ENCODE measurements at places on chromosomes 12 and 14.

DNA sequence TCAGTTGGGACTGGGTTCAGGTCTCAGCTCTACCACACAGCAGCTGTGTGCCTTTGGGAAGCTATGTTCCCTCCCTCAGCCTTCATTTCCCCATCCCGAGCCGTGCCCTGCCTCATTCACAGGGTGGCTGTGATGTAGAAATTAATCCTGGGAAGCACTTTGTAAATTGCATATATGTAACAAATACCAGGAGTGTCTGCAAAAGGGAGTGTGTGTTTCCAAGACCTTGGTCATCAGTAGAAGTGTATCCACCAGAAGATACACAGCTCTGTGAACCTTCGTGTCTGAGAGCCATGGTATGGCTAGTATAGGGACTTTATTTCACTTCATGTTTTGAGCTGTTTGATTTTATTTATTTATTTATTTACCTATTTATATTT, 26.1 kb downstream of the ALDH2 start:
- DNase-seq, result no peak

DNA sequence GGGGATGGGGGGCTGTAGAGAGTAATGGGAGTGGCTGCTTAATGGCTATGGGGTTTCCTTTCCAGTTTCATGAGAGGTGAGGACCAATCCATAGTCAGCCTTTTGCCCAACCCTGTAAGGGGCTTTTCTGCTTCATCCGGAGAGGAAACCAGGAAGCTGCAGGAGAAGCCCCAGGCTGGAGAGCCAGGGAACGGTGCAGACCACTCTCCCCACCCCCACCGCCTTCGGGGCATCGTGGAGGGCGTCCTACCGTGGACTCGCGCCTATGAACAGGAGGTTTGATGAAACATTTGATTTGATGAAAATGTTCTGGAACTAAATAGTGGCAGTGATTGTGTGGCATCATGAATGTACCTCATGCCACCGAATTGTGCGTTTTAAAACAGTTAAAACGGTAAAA, 204.3 kb upstream of the DIO3 start:
- DNase-seq, result no peak

- DNase-seq, result no peak
Measured at GRCh38 chr14:51668870-51669269, 17.2 kb downstream of the FRMD6 start.

- no peak for DNase-seq
Measured at GRCh38 chr14:100761481-100761880, 34.8 kb downstream of the DLK1 start.

- no peak for DNase-seq
Measured at GRCh38 chr12:52434081-52434733, at the start of gene KRT75. Gene KRT75, minus strand, starts transcription at chr12:52434371. Its CDS starts 67 bp downstream, at chr12:52434304.

- no peak for DNase-seq
Measured at GRCh38 chr12:128754275-128754674, 69.5 kb downstream of the SLC15A4 start.

GRCh38 chr14:101856536-101856935, 95.0 kb downstream of the PPP2R5C start:
- DNase-seq, result no peak

GRCh38 chr14:104912053-104912452, 12.6 kb upstream of the PLD4 start:
- no peak for DNase-seq

DNA sequence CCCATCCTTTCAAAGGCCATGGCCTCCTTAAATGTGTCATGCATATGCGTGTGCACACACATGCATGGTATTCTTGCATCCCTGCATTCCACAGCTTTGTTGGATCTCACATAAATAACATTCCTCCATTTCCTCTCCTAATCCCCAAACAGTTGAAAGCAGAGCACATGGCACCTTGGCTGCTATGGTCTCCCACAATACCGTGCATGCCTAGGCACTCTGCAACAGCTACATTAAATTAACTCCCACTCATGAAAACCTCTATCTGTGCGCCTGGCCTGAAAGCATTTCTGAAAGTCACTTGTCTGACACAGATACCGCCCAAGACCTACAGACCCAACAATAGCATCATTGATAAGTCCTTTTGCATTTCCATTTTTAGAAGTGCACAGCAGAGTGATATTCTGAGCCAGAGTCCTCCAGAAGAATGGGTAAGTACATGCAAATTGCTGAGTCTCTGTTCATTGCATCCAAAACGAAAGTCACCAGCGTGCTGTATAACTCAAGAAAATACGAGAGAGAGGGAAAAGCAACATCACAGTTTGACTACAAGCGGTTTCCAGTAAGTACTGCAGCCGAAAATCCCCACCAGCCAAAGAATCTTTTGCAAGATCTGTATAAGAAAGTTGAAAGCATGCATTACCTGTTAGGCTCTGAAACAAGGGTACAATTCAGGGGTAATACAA, 436 bp downstream of the ASB2 start:
- DNase-seq, result no peak

DNA sequence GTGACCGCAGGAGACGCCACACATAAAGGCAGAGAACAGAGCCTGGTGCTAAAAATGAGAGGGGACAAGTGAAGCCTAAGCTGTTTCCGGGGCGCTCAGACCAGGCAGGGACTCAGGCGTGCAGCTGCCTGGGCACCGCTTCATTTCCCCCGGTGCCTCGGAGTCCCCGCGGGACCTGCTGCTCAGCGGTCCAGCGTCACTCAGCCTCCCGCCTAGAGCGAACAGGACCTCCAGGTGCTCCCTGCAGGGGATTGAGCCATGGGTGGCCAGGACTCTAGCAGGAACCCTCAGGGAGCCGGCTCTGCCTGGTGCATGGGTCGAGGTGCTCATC, 31.0 kb downstream of the CCDC85C start:
- no peak for DNase-seq

- DNase-seq, result no peak
Measured at GRCh38 chr14:66641861-66642635, 134.1 kb downstream of the GPHN start.

- no peak for DNase-seq
Measured at GRCh38 chr12:27505109-27505508, 18.9 kb upstream of the PPFIBP1 start.

DNA sequence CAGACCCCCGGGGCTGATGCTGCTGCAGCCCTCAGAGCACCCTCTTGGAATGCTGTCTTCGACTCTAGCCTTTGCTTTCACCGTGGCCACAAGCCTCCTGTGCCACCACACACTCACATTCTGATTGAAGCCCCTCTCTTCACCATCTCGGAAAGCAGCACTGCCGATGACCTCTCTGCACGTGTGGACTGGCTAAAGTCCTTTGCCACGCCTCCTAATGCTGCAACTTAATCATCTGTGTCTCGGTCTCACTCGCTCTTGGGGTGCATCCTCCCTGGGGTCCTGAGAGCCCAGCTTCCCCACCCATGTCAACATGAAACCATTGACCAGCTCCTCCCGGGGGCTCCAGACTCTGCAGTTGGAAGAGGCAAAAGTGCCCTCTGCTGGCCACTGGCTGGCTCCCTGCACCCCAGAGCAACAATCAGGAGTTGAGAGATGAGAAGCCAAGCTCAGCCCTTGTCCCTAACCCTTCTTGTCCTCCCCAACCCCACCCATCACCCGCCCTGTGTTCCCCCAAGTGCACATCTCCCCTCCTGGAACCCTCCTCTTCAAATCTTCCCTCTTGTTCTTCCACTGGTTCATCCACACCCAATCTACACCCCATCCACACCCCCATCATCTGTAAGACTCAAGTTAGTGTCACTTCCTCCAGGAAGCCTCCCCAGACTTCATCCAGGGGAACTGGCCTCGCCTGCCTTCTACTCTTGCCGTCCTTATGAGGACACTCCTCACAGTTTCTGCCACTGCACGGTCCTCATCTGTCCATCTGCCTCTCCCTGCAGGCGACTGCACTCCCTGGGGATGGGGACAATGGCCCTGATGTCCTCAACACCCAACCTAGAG, 23.6 kb upstream of the FAM181A start:
- no peak for DNase-seq

DNA sequence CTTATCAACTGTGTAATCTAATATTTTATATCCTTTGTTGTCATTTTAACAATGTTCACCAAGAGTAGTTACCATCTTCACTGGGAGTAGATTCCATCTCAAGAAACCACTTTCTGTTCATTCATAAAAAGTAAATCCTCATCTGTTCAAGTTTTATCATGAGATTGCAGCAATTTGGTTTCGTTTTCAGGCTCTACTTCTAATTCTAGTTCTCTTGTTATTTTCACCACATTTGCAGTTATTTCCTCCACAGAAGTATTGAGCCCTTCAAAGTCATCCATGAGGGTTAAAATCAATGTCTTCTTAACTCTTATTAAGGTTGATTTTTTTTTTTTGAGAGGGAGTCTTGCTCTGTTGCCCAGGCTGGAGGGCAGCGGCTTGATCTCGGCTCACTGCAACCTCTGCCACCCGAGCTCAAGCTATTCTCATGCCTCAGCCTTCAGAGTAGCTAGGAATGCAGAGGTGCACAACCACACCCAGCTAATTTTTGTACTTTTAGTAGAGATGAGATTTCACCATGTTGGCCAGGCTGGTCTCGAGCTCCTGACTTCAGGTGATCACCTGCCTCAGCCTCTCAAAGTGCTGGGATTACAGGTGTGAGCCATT, 276.6 kb downstream of the ACSS3 start:
- no peak for DNase-seq

- no peak for DNase-seq
Measured at GRCh38 chr14:60594062-60594461, 55.2 kb downstream of the SIX1 start.

- no peak for DNase-seq
Measured at GRCh38 chr14:101247842-101248725, 313.2 kb upstream of the DIO3 start.

DNA sequence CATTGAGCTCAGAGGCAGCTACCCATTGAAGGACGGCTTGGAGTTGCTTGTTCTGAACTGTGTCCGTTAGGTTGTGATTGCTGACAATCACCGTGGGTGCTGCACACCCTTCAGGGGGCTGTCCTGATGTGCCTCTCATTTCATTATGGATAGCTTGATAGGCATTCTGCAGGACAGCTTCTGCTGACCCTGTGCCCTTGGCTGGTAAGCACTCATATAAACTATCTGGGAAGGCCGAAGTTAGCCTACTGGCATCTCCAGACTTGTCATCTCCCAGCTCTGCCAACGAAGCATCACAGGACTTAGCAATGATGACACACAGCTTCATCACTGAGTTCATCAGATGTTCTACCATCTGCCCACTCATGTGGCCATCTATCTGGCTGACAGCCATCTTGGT, 22.3 kb downstream of the AKAP3 start:
- DNase-seq, result no peak

- DNase-seq, result no peak
Measured at GRCh38 chr14:94681300-94682060, 69.3 kb downstream of the SERPINA3 start.

Data from CD4-positive, alpha-beta T cell (primary cell).